ENCODE measurements at places on chromosomes 5 and 9.

DNA sequence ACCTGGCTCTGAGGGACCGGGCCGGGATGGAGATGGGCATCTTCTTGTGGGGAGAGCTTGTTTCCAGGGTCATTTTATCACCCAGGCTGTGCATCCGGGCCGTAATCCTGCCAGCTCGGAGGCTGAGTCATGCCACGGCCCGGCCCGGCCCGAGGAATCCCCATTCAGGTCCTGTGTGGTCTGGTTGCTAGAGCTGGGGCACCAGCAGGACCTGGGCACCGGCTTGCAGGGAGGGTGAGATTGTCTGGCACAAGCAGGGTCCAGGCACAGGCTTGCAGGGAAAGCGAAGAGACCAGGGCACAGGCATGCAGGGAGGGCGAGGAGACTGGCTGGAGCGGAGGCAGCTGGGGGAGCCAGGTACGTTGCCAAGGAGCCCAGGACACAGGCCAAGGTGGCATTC, 106.8 kb downstream of the RXRA start:
- no peak for DNase-seq

GRCh38 chr9:81183761-81184160, 505.6 kb downstream of the TLE1 start:
- DNase-seq: no peak

DNA sequence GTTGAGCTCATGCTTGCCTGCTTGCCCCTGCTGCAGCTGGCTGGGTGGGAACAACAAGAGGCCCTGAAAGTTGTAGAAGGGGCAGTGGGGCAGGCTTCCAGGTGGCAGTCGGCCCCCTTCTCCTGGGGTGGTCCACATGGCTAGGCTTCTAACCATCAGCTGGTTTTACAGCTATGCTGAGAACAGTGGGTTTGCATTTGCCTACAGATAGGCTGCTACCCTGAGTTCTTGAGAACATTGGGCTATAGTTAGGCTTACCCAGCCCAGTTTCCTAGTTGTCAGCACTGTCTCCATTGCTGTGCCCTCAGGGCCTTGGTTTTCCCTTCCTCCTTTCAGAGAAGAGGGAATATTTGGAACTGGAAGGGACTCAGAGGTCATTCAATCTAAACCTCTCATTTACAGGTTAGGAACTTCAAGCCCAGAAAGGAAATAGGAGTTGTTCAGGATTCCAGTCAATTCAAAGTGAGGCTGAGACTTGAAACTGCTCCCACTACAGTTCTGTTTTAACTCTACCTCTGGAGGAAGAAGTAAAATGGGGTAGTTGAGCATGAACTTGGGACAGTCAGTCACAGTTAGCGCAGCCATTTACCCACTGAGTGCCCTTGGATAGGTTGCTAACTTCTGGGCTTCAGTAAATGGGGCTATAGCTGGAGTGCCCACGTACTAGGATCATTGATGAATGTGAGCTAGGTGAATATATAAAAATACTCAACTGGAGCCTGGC, 11.5 kb downstream of the LARP1 start:
- no peak for DNase-seq

DNA sequence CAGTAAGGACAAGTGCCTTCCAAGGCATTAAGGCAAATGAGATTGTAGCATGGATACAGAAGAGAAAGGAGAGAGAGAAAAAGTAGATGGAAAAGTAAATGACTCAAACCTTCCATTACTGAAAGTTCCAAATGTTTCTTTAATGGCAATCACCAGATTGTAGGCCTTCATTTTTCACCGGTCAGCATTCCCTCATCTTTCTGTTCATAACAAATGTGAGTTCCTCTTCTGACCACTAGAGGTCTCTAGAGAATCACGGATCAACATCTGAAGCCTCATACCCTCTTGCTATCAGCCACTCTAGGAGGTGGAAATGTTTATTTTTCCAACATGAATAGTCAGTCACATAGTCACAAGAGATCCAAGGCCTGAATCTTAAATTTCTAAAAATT, 73.6 kb upstream of the RPS23 start:
- peak; percentile 25 for DNase-seq

GRCh38 chr9:6564868-6565267, 80.7 kb downstream of the GLDC start:
- DNase-seq: no peak

GRCh38 chr9:136644593-136645351, 17.9 kb upstream of the EGFL7 start:
- peak; percentile 77 for DNase-seq

GRCh38 chr5:33268374-33268773, 172.4 kb upstream of the TARS1 start:
- DNase-seq: no peak
